ENCODE measurements at places on chromosomes 5 and 9.

DNA sequence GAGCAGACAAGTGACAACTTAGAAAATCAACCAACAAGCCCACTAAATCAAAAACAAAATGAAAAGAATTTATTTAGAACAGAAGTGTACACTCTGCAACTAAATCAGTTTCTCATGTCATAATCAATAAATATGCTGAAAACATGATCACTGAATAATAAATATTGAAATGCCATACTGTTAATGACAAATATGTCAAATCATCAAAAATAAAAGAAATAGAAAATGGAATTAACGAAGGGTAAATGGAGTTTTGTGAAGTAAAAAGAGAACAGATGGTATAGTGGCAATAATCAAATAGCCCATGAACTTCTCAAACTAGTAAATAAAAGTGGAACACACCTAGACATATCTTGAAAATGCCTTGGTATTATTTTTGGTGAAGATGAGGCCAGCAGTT, 744.9 kb downstream of the TAF11L14 start:
- no peak for DNase-seq

GRCh38 chr9:25427898-25428297, 250.3 kb downstream of the TUSC1 start:
- DNase-seq, result no peak

DNA sequence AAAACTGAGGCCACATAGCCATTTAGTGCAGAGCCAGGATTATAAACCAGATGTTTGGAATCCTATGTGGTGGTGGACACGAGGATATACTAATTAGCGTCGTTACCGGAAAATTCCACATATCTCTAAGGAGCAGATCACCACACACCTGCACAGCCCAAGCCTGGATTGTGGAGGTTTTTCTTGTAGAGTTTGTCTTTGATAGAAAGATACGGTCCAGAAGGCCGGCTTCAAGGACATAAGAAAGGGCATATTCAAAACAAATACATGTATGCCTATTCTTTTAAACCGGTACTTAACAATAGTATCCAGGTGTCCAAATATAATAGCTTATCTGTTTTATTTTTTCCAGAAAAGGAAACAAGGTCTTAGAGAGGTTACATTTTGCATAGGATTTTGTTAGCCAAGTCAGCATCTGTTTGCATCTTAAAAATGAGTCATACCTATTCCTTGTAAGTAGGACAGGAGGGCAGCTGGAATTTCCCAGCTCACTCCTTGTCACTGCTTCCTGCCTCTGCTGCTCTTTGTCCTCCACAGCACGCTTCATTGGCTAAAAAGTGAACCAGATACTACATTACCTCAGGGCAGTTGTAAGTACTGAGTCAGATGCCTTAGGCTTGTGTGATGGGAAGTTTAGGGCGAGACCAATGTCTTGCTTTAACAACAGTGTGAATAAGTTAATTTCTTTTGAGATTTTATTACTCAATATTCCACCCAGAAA, 3.6 kb downstream of the TMC1 start:
- no peak for DNase-seq

- DNase-seq, result no peak
Observed at GRCh38 chr5:142439207-142439860, 114.5 kb upstream of the SPRY4 start.

GRCh38 chr5:141637767-141638419, 1.1 kb downstream of the RELL2 start:
- no peak for DNase-seq

GRCh38 chr9:137068539-137069507, 1.5 kb downstream of the SAPCD2 start:
- DNase-seq, result no peak

DNA sequence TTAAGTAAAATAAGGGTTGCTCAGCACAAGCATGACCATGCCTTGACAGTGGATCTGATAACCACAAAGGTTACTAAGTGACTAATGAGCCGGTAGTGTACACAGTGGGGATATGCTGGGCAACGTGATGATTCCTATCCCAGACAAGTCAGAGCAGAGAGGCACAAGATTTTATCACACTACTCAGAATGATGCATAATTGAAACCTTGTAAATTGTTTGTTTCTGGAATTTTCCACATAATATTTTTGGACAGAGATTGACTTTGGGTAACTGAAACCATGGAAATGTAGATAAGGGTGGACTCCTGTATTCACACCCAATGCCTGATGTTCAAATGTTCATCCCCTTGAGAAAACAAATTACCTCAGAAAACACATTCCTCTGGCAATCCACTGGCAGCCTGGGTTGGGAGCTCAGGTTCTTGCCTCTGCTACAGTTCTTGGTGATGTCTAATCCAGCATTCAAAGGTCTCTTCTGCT, 16.2 kb upstream of the ERAP1 start:
- no peak for DNase-seq

- no peak for DNase-seq
Observed at GRCh38 chr9:134623258-134624066, 18.1 kb upstream of the COL5A1 start.

DNA sequence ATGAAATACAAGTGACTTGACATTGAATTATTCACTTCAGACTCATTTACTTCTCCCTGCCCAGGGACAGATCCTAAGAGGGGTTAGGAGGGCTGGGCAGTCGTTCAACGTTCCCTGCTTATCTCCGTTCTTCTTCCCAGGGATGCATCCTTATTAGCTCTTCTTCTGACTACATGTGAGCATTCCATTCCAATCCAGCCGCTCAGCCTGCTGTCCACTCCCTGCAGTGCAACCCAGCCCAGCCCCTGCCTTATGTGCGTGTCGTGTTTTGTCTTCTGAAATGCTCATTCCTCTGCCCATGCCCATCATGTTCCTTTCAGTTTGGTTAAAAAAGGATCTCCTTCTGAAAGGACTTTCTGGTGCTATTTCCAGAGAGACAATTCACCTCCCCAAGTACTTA, 64.7 kb upstream of the PALM2AKAP2 start:
- DNase-seq, result no peak

- no peak for DNase-seq
Observed at GRCh38 chr5:168813184-168813968, 234.2 kb upstream of the PANK3 start.

DNA sequence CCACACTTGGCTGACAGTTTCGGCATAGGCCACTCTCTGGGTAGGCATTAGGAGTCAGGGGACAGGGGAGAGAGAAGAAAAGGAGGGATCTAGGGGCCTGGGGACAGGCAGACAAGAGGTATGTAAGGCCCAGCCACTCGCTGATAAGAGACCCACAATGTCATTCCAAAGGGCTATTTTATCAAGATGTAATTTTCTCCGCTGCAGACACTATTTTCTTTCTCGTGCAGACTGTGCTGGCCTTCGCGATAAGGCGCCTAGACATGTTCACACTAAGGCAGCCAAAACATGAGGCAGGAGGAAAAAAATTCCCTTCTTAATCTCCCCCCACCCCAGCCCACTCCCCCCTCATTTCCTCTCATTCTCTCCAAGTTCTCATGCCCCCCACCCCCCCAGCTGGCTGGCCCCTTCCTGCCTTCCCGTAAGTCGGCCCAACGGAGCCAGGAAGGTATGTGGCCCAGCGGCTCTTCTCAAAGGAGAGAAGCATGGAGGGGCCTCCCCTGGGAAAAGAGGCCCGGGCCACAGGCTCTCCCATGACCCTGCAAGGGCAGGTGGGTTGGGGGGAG, 44.9 kb upstream of the SYNPO start:
- DNase-seq, result no peak

GRCh38 chr9:78707481-78707991, 410.6 kb downstream of the PSAT1 start:
- DNase-seq, result no peak

GRCh38 chr9:117448066-117448465, 33.2 kb upstream of the ASTN2 start:
- DNase-seq, result no peak

DNA sequence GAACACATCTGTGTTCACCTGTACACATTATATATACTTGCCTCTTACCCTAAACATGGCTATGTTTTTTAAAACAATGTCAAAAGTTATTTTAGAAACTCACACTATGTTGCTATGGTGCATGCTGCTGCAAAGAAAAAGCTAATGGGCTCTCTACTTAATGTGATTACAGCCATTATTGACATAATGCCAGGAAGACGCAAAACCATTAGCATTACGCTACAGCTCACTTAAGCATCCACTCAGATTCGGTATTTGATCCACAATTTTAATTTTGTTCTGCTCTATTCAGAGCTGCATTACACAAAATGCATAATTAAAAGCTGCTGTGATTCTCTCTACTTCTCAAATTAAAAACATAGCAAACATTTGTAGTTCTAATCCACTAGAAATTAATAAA, 395.2 kb downstream of the BNC2 start:
- no peak for DNase-seq

DNA sequence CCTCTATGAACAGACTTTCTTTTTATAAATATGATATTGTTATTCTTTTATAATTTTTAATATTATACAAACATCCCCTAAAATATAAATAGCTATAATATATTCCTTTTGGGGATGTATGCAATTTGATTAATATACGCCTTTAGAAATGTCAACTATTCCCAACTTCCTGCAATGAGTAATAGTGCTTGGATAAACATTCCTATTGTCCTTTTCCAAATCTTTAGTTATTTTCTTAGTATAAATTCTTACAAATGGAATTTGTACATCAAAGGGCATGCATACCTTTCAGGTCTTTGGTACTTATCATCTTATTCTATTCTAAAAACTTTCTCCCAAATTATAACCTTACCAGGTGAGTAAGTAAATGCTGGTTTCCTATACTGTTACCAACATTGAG, 6.2 kb downstream of the NLN start:
- DNase-seq, result no peak

- DNase-seq, result no peak
Observed at GRCh38 chr5:55173687-55174230, 782 bp upstream of the CDC20B start.

DNA sequence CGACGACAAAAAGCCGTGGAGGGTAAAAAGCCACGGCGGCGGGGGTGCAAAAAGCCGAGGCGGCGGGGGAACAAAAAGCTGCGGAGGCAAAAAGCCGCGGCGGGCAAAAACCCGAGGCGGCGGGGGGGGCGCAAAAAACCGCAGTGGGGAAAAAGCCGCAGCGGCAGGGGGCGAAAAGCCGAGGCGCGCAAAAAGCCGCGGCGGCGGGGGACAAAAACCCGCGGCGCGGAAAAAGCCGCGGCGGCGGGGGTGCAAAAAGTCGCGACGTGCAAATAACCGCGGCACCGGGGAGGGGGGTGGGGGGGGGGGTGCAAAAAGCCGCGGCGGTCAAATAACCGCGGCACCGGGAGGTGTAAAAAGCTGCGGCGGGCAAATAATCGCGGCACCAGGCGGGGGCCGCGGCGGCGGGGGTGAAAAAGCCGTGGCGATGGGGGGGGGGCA, 511.5 kb downstream of the FOXD4L5 start:
- no peak for DNase-seq

- no peak for DNase-seq
Observed at GRCh38 chr9:17216011-17216410, 81.2 kb downstream of the CNTLN start.

DNA sequence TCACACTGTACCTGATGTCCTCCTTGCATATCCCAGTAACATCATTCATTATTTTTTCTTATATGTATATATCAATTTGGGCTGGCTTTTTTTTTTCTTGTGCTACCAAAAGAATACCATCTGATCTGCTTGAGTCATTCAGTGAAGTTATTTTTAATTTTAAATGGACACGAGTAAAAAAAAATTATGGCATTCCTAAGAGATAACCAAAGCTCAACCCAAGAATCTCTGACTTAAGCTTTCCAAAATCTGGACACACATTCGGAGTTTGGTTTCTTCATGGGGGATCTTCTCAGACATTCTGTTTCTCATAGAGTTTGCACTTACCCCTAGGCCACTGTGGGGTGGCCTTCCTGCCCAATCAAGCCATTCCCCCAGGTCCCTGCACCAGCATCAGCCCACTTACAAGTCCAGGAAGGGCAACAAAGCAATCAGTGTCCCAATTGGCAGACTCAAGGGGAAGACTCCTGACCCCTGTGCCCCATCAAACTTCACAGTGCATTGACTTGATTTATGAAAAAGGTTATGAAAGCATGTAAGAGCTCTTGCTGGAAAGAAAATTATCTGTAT, 49.2 kb upstream of the SPDL1 start:
- no peak for DNase-seq

GRCh38 chr5:8291641-8292040, 422.7 kb downstream of the MTRR start:
- DNase-seq, result no peak

GRCh38 chr5:5026409-5026785, 113.7 kb upstream of the ADAMTS16 start:
- no peak for DNase-seq

DNA sequence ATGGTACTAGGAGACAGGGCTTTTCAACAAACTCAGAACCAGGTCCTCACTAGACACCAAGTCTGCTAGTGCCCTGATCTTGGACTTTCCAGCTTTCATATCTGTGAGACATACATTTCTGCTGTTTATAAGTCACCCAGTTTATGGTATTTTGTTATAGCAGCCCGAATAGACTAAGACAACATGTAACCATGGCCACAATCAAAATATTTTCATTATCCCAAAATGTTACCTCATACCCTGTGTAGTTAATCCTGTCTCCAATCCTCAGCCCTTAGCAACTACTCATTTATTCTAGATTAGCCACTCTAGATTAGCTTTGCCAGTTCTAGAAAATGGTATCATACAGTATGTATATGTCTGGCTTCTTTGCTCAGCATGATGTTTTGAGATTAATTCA, 6.3 kb upstream of the ATG10 start:
- no peak for DNase-seq

DNA sequence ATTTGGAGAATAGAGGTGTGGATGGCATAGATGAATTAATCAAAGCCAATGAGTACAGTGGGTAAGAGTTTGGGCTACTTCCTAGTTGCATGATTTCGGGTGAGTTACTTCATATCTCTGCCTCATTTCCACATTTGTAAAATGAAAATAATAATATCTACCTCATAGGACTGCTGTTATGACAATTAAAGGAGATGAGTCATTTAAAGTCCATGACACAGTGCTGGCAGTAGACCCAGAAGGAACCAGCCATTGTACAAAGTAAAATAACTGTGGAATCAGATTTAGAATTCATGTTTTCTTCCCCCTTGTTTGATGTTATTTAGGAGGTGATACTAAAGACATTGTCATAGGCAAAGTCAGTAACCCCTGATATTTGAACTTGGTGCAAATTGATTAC, 139.5 kb upstream of the SLC27A6 start:
- DNase-seq, result no peak

DNA sequence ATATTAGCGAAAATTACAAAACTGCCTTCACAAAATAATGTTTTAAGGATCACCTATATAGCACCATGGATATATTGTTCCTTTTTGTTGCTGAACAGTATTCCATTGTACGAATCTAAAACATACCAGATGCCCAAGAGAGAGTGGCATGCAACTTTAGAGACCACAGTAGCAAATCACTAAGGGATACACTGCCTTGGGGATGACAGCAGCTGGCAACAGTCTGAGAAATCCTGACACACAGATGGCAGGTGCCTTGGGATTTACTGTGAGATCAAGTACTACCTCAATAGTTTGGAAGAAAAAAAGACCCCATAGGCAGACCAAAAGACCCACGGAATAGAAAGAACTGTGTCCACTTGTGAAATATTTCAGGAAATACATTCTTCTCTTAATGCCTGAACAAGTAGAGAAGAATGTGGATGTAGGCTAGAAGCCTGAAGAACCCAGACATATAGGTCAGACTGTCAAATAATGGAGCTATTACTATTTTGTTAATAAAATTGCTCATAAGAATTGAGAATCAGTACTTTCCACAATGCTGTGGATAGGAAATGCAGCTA, 53.4 kb downstream of the PLPP1 start:
- no peak for DNase-seq

- DNase-seq, result no peak
Observed at GRCh38 chr5:172959824-172960799, 888 bp downstream of the RPL26L1 start.
